ENCODE measurements at places on chromosomes 6 and 20.

- DNase-seq: no peak
Measured at GRCh38 chr6:134840086-134840867, 109.6 kb downstream of the ALDH8A1 start.

DNA sequence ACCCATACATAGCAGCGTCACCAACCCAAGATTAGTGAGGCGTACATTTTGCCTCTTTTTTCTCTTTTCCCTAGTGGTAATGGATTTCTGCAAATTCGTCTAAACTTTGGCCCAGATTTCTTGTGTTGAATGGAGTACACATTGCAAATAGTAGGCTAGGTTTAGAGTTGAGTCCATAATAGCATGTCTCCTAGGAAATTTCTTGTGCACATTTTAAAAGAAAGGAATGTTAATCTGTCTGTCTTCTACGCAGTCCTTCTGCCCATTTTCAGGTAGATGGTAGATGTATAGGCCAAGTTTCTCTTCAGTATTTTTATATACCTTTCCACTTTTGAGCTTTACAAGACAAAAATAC lies 15.7 kb downstream of the TAB2 start:
- DNase-seq: no peak

- DNase-seq: no peak
Measured at GRCh38 chr6:100704961-100705360, 176.2 kb downstream of the ASCC3 start.

DNA sequence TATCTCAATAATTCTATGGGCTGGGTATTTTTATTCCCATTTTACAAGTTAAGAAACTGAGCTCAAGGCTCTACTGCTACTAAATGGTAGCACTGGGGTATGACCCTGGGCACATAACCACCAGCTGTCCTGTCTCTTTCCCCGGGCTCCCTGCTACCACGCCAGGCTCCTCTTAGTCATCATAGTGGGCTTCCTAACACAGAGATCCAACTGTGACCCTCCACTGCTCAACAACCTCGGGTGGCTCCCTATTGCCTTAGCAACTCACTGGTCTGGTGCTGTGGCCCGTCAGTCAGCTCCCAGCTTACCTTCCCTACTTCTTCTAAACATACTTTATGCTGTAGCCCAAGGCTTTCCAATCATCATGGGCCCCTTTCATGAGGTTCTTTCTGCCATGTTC lies 4.5 kb downstream of the KIAA1755 start:
- DNase-seq: no peak

DNA sequence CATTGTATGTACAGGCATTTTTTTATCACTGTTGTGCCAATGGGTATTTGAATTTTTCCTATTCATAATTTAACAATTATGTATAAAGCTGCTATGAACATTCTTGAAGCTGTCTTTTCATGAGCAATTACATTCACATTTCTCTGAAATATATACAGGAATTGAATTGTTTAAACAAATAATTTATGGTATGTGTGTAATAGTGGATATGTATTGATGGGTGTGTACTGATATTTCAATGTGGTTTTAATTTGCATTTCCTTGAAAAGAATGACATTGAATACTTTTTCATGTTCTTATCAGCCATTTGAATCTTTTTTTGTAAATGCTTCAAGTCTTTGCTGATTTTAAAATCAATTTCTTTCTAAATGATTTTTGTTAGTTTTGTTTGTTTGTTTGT lies 629.4 kb upstream of the FLRT3 start:
- DNase-seq: no peak

DNA sequence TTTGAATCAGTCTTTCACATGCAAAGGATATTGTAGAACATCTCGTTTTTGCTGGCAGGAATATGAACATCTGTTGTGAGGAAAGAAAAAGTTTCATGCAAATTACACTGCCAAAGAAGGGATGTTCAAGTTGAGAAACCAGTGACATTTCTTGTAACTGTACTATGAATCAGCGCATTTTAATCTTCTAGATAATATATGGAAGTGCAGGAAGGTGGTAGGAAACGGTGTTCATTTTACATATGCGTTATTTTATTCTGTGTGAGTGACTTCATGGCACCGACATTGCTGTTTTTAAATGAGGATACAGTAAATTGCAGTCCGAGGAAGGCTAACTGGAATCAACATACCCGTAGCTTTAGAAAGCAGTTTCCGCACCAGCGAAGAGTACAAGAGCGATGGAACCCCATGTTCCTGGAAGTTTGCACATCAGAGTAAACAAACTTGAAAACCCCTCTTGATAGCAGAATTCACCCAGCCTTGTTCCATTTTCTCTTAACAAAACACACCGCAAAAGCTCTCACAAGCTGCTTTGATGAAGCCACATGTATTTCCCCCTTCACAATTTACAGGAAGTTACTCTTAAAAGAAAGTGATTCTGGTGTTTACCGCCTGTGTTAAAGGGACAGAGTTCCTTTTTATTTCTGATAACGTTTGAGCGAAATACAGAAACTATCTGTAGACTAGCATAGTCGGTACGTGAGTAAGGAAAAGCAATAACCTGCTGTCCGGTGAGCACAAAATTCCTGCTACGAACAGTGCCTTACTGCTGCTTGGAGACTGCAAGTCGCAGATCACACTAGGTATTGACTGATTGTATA lies 11.5 kb downstream of the PRDM1 start:
- DNase-seq: no peak

- no peak for DNase-seq
Measured at GRCh38 chr6:144909753-144910285, 624.7 kb downstream of the UTRN start.

- DNase-seq: no peak
Measured at GRCh38 chr6:435441-436307, 44.1 kb downstream of the IRF4 start.

DNA sequence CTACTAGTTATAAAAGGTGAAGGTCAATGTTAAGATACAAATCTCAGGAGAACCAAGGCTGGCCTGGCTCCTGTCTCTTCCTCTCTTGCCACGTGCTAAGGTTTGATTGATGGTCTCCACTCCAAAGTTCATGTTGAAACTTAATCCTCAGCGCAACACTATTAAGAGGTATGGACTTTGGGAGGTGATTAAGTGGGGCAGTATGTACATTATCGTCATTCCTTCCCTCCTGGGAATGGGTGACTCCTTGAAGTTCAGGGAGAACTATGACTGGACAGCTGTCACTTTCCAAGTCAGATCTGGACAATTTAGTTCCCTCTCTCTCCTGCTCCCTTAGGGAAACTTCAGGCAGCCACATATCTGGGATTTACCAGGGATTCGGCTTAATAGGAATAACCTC lies 50.5 kb downstream of the KCNK5 start:
- no peak for DNase-seq

DNA sequence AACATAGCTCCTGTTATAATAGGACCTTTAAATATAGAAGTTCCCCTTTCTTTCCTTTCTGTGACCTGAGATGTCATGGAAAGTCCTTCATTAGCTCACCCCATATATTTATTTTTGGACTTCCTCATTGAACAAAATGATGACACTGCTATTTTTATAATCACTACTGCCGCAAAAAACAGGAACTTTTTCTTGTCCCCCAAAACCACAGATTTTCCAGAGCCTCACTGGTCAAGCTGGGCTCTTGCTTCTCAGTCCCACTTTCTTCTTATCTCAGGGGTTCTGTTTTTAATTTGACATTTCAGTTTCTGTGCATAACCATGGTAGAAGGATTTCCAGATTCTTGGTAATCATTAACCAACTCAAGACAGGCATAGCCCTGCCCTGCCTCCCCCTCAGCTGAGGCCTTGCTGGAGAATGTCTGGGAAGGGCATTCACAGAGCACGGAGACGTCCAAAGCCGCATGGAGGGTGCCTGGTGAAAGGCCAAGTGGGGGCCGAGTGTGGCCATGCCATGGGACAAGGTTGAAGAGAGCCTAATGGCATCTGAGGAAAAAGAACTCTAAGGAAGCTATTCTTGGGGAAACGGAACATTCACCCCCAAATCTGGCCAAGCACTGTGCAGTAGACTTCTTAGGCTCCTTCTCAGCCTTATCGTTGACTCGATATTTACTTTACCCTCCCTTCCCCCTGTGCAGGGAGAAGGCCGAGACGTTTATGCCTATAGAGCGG lies 73.7 kb downstream of the EDN1 start:
- DNase-seq: no peak

DNA sequence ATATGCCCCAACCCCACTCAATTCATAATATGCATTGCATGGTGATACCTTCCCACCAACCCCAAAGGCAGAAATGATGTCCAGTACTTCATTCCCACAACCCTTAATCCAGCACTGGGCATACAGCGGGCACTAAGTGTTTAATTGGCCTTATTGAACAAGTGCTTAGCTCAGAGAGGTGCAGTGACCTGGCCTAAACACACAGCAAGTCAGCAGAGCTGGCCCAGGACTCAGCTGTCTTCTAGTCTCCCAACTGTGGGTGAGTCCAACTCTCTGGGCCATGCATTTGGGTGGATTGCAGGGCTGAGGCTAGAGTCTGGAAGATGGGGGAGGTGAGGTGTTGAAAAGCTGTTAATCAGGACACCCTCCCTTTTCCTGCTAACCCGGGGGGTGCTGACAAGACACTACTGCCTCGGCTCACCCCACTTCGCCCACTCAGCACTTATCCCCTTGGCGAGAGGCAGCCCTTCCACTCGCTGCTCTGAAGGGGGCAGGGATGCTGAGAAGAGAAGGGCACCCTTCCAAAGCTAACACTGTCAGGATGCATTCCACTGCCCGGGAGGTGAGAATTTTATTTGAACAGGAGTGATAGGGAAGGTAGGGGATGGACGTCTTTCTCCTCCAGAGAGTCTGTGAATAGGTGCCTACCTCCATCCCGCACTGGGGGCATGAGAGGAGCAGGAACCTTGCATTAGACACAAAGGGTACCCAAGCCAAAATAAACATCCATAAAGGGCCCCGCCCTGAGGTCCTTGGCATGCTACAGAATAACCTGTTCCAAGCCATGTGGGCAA lies 14.2 kb downstream of the KCNK5 start:
- no peak for DNase-seq

GRCh38 chr6:17015551-17016381 lies 86.1 kb upstream of the STMND1 start:
- no peak for DNase-seq
